Central memory CD4-positive, alpha-beta T cell (primary cell): ENCODE measurements at places on chromosomes 3 and 15.

GRCh38 chr15:31399544-31400171 lies 73.0 kb downstream of the KLF13 start:
- DNase-seq: no peak

DNA sequence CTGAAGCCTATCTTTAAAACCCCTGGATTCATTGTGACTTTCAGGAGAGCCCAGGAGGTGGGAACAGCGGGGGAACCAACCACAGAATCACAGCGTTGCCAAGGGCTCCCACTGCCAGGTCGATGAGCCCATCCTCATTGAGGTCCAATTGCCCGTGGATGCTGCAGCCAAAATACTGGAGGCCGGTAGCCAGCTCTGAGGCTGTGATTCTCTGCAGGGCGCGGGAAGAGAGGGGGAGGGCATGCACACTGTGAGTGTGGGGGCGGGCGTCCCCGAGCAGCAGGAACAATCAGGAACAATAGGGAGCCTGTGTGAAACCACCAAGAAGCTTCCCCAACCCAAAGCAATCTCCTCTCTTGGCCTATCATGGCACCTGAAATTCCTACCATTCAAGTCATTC lies 53.4 kb downstream of the FEM1B start:
- DNase-seq: no peak

- DNase-seq: no peak
Observed at GRCh38 chr3:127485396-127486170, 105.0 kb downstream of the TPRA1 start.

DNA sequence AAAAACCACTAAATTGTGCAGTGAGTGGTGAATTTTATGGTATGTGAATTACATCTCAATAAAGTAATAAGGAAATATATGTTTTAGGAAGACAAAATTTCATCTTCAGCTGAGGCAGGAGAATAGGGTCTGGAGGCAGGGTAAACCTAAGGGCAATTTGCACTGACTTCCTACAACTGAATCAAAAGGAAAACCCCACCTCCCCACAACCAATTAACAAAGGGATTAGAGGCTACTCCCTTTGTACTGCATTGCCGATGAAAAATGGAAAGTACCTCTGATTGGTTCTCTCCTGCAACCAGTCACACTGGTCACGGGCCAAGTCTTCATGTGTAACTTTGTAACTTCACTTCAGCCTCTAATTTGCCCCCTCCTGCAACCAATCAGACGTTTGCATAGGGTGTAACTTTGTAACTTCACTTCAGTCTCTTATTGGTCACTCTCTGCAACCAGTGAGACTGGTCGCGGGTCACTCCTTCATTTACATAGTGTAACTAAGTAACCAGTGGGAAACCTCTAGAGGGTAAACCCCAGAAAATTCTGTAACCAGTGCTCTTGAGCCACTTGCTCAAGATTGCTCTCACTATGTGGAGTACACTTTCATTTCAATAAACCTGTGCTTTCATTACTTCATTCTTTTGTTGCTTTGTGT lies 244.5 kb downstream of the CNTN4 start:
- no peak for DNase-seq

DNA sequence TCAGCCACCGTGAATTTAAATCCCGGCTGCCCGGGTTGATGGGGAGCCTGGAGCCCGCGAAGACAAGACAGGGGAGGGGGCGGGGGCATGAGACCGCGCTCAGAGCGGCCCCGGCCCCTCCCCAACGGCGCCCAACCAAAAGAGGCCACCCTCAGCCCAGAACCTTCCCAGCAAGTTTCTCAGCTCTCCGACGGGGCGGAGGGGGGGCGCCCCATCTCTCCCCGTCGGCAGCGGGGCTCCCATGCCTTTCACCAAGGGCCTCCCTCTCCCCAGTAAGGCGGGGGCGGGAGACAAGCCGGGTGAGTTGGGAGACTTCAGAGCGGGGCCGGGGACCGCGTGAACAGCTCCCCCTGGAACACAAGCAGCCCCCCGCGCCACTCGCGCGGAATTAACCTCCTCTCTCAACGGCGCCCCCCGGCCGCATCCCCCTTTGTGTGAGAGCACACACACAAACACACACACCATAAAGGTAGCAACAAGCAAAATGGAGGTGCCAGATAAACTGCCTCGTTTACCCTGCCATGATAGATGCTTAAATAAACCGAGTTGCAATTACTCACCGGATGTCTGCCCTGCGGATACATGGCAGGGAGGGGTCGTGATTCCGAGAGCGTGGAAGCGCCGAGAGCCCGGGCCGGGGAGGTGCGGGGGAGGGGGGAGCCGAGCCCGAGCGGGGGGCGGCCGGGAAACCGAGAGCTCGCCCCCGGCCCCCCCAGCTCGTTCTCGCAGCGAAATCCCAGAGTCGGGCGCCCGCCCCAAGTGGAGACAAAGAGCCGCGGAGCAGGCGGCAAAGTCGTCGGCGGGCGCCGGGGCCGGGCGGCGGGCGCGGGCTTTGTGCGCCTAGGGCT lies 1.3 kb downstream of the TLE3 start:
- peak; percentile 45 for DNase-seq
